ENCODE measurements at places on chromosomes 5 and 9. TPM values are rescaled to one million over a fixed set of nuclear protein-coding genes. Genes with fewer than 3 reads are reported as not detected.

Gene IL4
- total RNA-seq = not detected

Gene RABL6
- total RNA-seq = 37.6 TPM

Gene IQGAP2
- 17.2 TPM for total RNA-seq

Gene CTSL
- total RNA-seq = 66.3 TPM

Gene PCDHGB5
- 4.3 TPM for total RNA-seq

Gene ALDH1A1
- total RNA-seq = 24.5 TPM

Gene NIM1K
- total RNA-seq = 0.22 TPM

Gene SLC1A3
- 19.5 TPM for total RNA-seq

DNA sequence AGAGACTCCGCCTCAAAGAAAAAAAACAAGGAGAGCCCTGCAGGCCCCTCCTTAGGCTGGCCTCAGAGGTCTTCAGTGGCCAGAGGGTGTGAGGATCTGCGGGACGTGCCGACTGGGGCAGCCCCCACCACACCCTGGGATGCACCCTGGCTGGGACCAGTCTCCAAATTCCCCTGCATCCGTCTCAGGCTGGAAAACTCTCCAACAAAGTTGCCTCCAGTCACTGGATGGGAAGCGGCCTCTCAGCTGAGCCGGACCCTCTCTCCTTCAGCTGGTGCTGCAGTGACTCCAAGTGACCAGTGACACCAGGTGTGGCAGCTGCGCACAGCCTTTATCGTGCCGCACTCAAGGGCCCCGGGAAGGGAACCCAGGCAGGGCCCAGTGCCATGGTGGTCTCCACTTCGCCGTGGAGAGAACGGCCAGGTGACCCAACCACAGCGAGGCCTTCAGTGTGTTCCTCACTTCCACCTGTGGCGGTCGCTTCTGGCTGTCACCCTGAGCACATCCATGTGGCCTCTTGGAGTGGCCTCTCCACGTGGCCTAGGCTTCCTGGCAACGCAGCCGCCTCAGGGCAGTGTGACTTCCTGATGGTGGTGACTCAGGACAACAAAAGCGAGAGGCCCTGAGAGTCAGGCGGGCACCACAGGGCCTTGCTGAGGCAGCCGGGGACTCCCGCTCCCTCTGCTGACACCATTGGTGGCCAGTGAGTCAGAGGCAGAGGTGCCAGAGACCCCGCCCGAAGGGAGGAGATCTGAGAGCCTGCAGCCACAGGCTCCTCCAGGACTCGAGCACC lies 19.3 kb upstream of the CAMSAP1 start:
- no peaks in the 10 kb centered on the region for H3K4me1 ChIP-seq
- DNase-seq = no peak
- H3K4me3 ChIP-seq = no peak overlapping the region
- peaks cover 23% of the 10 kb centered on the region for H3K36me3 ChIP-seq
- no peaks in the 10 kb centered on the region for H3K27me3 ChIP-seq

DNA sequence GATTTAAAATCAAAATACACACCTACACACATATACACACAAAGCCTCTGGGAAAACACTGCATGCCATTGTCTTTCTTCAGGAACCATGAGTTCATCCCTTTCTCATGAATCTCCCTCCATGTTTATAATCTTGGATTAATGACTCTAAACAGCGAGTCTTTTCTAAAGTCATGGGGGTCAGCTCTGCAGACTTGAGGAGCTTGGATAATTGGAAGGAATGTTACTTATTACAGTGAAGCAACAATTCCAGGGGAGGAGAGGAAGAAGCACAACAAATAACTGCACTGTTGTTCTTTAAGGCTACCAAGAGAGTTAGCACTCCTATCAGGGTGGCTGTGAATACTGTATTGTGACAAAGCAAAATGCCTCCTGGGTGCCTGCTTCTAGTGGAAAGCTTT lies 444.7 kb downstream of the ANXA1 start:
- DNase-seq = no peak
- no peak overlapping the region for H3K27ac ChIP-seq
- no peaks in the 10 kb centered on the region for H3K4me1 ChIP-seq
- H3K4me3 ChIP-seq = no peak overlapping the region

DNA sequence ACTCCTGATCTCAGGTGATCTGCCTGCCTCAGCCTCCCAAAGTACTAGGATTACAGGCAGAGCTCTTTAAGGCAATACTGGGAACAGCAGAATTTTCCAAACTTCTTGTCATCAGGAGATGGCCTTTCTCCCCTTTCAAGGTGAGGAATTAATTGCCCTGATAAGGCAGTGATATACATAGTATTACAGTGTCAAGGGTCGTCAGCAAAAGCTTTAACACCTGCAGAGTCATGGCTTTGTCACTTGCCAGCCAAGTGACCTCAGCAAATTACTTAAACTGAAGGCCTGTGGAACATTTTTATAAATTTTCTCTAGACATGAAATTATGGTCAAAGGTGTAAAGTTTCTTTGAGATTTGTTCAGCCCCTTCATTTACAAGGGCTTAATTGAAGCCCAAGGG lies 59.5 kb downstream of the FBXO38 start:
- peaks cover 18% of the 10 kb centered on the region for H3K36me3 ChIP-seq
- no peaks in the 10 kb centered on the region for H3K27me3 ChIP-seq
- H3K27ac ChIP-seq = no peak overlapping the region
- no peak overlapping the region for H3K4me3 ChIP-seq

- peaks cover 9% of the 10 kb centered on the region for H3K4me1 ChIP-seq
- H3K27ac ChIP-seq = peak overlapping the region; percentile 86
- peaks cover 9% of the 10 kb centered on the region for H3K27me3 ChIP-seq
- H3K36me3 ChIP-seq = no peaks in the 10 kb centered on the region
- H3K4me3 ChIP-seq = peak overlapping the region; percentile 82
- DNase-seq = peak; percentile 39
Measured at GRCh38 chr9:96565671-96566497, 53.8 kb downstream of the CDC14B start.

DNA sequence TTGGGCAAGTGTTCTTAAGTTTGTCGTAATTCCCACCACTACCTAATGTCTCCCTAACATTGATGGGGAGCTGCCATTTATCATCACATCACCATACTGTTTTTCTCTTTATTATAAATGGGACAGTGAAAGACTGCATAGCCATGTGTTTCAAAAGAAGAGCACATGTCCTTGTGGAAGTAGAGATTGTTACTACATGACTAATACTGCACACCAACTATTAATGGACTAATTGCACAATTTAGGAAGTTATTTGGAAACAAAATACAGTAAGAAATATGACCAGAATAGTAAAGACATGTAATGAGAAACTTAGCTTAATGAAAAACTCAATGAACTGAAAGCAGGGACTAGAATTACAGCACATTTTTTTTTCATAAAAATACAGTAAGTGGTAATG lies 12.0 kb upstream of the ELOVL7 start:
- H3K4me3 ChIP-seq = no peak overlapping the region
- H3K4me1 ChIP-seq = no peaks in the 10 kb centered on the region
- no peaks in the 10 kb centered on the region for H3K36me3 ChIP-seq
- H3K27ac ChIP-seq = no peak overlapping the region
- no peaks in the 10 kb centered on the region for H3K27me3 ChIP-seq
- DNase-seq = no peak

DNA sequence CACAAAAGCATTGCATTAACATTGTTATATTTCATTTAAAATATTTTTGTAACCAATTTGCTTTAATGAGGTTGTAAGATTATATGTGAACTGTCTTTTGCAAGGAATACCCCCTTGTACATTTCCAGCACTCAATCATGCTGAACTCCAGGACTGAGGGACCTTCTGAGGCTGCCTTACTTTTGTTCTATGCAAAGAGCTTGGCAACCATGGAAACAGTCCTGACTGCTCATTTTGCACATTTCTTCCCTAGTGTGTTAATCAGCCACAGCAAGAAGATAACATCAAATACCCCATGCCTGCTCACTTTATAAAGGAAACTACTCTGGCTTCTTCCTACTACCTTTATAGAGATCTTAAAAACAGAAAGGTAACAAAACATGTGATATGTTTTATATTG lies 355.6 kb upstream of the IZUMO3 start:
- DNase-seq = no peak
- H3K27ac ChIP-seq = no peak overlapping the region
- H3K27me3 ChIP-seq = no peaks in the 10 kb centered on the region
- no peaks in the 10 kb centered on the region for H3K4me1 ChIP-seq
- no peaks in the 10 kb centered on the region for H3K36me3 ChIP-seq

DNA sequence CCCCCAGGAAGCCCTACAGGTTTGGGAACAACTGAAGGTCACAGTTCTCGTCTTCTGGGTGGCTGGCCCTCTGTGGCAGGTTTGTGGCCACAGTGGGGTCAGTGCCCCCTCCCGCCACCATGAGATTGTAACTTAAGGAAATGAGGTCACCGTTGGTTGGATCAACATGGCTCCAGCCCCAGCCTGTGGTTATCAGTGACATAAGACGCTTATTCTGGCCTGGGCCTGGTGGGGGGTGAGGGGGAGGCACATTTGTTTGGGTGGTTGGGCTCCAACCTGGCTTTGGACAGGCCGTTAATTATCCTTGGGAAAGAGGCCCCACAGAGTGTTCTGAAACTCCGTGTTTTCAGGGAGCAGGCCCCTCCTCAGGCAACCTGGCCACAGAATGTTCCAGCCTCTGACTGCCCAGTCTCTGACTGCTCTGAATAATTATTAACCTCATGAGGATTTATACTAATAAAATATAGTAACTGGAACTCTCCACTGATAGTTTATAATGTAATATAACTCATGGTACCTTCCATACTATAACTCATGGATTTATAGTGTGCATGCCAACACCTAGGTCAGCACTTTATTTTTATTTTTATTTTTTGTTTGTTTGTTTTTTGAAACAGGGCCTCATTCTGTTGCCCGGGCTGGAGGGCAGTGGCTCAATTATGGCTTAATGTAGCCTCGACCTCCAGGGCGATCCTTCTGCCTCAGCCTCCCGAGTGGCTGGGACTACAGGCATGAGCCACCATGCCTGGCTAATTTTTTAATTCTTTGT lies 58.0 kb upstream of the RPL26L1 start:
- H3K27me3 ChIP-seq = no peaks in the 10 kb centered on the region
- H3K4me3 ChIP-seq = no peak overlapping the region
- peaks cover 62% of the 10 kb centered on the region for H3K4me1 ChIP-seq
- peak overlapping the region; percentile 29 for H3K27ac ChIP-seq
- H3K36me3 ChIP-seq = peaks cover 62% of the 10 kb centered on the region

DNA sequence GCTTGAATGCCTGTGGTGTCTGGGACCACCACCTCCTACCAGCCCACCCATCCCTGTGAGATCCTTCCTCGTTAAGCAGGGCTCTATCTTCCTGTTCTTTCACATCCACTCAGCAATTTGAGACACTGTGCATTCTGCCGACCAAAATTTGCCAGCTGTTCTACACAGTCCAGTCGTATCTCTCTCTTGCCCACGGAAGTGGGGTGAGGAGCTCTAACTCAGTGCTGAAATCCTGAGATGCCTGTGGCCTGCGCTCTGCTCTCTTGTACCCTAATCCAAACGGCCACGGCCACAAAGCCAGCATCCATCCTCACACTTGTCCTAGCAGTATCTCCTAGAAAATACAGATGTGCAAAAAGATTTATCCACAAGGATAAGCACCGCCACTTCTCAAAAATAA lies 97.9 kb downstream of the MVB12B start:
- no peak for DNase-seq
- H3K4me1 ChIP-seq = peaks cover 5% of the 10 kb centered on the region
- no peaks in the 10 kb centered on the region for H3K27me3 ChIP-seq
- H3K4me3 ChIP-seq = no peak overlapping the region
- peaks cover 33% of the 10 kb centered on the region for H3K36me3 ChIP-seq
- H3K27ac ChIP-seq = no peak overlapping the region

DNA sequence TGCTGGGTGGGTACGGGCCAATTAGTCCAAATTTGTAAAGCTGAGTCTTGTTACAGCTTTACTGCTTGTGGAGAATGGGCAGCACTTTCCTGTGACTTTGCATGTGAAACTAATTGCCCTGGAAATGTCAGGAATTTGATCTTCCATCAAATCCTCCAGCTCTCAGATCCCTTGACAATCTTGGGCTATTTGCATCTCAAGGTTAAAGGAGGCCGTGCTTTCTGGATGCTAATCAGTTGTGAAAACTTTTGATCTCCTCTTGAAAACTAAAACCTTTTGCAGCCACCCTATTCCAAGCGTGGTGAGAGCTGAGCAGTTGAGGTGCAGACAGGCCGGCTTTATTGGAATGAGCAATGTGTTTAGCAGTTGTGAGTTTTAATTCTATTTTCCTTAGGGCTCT lies 68.0 kb upstream of the CLINT1 start:
- no peak overlapping the region for H3K4me3 ChIP-seq
- no peaks in the 10 kb centered on the region for H3K36me3 ChIP-seq
- peak; percentile 55 for DNase-seq
- no peaks in the 10 kb centered on the region for H3K4me1 ChIP-seq
- H3K27ac ChIP-seq = no peak overlapping the region

DNA sequence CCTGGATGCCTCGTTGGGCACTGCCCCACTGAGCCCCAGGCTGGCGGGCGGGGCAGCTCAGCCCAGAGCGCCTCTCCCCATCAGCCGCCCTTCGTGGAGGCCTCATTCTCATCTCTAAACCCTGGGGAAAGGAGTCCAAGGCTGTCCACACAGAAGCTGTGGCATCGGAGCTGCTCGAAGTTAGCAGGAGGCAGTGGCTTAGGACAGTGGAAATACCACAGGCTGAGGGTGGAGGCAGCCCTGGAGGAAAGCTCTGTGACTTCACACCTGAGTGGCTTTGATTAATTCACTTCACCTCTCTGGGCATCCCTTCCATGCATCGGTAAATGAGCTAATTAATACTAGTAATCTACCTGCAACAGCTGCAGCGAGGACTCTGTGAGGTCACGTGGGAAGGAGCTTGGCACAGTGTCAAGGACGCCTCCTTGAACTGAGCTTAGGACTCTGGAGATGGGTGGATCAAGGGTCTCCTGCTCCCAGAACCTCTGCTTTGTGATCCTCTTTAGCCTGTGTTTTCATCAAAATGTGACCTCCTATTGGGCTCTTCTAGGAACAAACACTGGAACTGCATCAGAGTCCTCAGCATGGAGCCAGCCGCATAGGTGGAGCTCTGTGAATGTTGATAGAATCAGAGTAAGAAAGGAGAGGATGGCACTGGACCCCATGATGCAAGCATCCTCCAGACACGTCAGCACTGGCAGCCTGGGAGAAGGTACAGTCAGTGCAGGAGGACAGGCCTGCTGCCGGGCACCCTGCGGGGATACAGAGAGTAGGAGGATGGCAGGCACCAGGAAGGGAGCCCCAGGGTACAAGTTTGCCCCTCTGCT lies 842 bp upstream of the ANGPTL2 start:
- H3K27me3 ChIP-seq = no peaks in the 10 kb centered on the region
- peak overlapping the region; percentile 95 for H3K27ac ChIP-seq

DNA sequence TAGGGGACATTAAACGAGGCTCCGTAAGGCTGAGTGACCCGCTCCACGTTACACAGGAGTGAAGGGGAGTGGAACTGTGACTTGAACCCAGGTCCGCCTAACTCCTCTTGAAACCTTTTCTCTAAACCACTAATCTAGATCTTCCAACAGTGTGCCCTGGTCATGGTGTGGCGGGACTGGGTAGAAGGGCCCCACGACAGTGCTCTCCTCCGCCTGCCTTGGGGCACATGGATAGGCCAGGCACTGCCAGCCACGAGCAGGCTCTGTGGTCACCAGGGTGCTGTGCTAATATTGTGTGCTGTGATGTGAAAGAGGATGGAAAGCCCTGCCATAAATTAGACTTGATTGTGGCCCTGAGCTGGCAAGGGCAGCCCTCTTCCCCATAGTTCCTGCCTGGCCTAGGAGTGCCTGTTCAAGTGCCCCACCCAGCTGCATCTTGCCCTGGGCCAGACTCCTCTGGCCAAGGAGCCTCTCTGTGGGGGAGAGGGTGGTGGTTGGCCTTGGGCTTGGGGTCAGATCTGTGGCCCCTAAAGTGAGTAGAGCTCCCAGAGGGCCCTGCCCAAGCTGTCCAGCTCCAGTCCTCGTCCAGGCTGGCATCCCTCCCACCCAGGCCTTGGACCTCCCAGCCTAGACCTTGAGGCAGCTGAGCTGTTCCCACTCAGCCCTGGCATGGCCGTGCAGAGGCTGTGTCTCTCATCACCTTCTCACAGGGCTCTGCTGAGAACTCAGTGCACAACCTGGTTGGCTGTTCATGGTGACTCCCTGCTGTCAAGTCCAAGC lies 67.8 kb upstream of the TBC1D2 start:
- DNase-seq = no peak
- no peak overlapping the region for H3K4me3 ChIP-seq
- no peaks in the 10 kb centered on the region for H3K27me3 ChIP-seq
- peaks cover 6% of the 10 kb centered on the region for H3K4me1 ChIP-seq
